NCI-H1694 treated with DMSO at 0.1 percent for 48 hours (cell line): ENCODE measurements at places on chromosomes 12 and 14.

DNA sequence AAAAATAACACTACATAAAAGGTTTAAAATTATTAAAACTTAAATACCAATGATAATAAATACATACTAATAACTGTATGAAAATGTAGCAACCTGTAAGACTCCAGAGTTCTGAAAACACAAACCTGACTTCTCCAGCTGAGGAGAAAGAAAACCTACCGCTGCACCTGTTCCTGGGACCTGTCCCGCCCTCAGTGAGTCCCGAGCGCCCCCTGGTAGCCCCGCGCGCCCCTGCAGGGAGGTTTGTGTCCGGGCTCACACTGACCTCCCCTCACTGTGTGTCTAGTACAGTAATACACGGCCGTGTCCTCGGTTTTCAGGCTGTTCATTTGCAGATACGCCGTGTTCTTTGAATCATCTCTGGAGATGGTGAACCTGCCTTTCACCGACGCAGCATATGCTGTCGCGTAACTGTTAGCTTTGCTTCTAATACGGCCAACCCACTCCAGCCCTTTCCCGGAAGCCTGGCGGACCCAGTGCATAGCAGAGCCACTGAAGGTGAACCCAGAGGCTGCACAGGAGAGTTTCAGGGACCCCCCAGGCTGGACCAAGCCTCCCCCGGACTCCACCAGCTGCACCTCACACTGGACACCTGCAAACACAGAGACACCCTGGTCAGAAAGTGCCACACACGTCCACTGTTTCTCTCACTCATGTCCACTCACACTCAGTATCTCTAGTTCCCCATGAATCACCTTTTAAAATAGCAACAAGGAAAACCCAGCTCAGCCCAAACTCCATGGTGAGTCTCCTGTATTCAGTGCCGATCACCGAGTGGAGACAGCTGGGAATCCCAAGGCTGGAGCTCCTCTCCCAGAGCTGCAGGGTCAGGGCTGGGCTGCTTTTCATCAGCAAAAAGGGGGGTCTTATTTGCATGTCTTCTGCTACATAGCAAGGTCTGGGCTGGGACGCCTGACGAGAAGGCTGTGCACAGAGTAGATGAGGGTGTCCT is 1276.3 kb downstream of the TMEM121 start:
- no peak for DNase-seq

DNA sequence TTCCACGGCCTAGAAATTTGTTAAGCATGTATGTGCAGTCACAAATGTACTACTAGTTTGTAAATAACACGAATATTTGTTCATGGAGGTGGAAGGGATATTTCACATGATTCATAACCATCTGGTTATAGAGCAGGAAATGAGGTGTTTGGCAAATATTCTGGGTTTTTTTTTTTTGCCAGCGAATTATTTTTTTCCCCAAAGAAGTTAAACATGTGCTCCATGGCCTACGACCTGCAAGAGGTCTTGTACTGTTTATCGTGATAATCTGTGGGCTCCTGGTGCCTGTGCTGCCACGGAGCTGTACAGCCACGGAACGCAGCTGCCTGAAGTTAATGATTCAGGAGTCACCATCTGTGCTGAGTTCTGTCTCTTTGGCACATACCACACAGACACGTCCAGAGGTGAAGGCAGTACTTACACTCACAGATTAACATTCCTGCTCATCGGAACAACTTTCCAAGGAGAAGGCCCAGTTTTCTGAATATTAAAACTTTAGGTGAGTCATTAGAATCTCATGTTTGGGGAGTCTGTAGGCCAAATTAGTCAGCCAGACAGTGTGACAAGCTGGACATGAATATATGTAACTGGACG is 156.3 kb downstream of the TMX1 start:
- DNase-seq = peak; percentile 99

- no peak for DNase-seq
Measured at GRCh38 chr14:75430526-75430925, 2.7 kb downstream of the JDP2 start.

DNA sequence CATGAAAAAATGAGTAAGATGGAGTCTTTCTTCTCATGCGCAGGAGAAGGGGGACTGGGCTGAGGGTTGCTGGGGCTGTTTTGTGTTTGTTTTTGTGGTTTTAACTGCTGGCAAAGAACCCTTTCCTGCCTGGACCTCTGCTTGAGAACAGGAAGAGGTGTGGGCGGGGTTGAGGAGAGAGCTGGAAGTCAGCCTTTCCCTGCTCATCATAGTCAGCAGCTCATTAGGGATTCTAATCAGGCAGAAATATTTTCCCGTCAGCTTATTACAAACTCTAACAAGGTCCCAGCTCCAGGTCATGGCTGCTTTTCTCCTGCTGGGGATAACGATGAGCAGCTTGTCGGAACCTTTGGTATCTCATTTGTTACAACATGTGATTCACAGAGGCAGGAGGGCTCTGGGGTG is 185.0 kb upstream of the NRXN3 start:
- peak; percentile 93 for DNase-seq

DNA sequence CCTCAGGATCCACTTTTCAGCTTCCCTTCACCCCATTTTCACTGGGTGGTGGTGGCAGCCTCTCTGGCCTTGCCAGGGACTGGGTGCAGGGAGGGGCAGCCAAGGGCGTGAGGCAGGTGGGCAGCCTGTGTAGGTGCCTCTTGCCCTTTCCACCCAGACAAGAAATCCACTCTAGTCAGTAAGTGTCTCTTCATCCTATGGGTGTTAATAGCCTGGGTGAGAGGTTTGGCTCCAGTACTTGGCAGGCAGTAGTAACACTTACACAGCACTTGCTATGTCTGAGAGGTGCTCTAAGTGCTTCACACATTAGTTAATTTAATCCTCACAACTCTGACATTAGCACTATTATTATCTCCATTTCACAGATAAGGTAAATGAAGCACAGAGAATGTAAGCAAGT is 171.9 kb downstream of the EMP1 start:
- no peak for DNase-seq

DNA sequence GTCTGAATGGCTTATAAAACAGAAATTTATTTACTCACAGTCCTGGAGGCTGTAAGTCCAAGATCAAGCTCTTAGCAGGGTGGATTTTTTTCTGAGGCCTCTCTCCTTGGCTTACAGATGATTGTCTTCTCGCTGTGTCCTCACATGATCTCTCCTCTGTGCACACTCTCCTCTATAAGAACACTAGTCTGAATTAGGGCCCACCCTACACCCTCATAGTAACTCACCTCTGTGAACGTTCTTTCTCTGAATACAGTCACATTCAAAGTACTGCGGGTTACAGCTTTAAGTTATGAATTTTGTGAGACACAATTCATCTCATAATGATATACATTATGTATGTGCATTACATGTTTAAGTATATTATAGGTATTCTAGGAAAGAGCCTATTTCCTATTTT is 135.7 kb upstream of the ATXN7L3B start:
- DNase-seq = no peak

- no peak for DNase-seq
Measured at GRCh38 chr14:32434180-32434579, 105.1 kb downstream of the AKAP6 start.

DNA sequence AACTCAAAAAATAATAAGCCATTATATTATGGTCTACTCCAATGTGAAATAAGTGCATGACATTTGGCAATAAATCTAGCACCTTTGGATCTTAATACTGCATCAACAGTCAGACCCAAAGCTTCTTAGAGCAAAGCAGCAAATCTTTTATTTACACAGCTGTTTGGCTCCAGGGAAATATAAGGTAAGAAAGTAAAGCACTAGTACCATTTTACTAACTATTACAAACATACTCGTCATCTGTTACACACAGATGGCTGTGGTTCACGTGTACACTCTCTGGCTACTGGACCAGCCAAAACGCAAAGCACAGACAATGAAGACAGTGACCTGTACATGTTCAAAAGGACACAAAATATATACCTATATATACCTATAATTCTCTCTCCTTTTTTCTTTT is 2.8 kb downstream of the FGD6 start:
- DNase-seq = no peak

- no peak for DNase-seq
Measured at GRCh38 chr14:101856536-101856935, 95.0 kb downstream of the PPP2R5C start.
